ENCODE measurements at places on chromosomes 1 and 21. TPM values are rescaled to one million over a fixed set of nuclear protein-coding genes. Genes with fewer than 3 reads are reported as not detected.

DNA sequence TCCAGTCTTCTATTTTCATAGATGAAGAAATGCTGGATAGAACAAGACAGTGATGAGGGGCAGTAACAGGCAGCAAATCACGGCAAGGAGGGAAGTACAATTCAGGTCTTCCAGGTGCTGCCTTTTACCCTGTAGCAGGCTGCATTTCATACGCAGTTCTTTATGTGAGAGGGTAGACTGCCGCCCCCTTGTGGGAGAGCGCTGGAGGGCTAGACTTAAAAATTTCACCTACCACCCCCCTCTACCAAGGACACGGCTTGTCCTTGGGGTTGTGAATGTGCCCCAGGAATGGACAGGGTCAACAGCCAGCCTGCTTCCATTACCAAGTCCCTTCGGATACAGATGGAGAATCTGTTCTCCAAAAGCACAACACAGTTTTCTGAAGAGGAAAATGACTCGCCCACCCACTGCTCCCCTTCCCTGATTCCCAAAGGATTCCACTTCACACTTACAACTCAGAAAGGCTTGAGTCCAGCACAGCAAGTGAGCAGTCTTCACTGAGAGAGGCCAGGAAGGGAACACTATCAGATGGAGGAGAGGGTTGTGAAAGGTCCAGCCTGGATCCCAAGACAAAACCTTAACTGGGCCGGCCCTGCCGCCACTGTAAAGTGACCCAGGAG is 7.4 kb downstream of the WDR77 start:
- DNase-seq: peak; percentile 54

- no peak for DNase-seq
These were observed 15.5 kb upstream of the FAM78B start for GRCh38 chr1:166182281-166182680.

DNA sequence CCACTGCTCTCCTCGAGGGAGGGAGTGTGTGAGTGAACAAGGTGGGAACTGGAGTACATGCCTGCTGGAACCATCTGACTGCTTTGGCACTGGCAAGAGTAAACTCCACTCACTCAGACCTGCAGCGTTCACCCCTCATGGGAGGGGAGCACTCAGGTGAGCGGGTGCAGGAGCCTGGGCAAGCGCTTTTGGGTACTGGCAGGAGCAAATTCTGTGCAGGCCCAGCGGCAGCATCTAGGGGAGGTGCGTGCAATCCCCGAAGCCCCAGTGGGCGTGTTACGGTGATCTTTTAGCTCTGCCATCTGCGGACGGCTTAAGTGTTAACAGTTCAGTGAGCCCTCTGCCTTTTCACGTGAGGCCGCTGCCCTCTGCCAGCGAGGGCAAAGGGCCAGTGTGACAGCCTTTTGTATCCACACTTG is 127.4 kb downstream of the PATJ start:
- DNase-seq: no peak

GRCh38 chr1:6935361-6935883 is 150.2 kb downstream of the CAMTA1 start:
- DNase-seq: no peak

DNA sequence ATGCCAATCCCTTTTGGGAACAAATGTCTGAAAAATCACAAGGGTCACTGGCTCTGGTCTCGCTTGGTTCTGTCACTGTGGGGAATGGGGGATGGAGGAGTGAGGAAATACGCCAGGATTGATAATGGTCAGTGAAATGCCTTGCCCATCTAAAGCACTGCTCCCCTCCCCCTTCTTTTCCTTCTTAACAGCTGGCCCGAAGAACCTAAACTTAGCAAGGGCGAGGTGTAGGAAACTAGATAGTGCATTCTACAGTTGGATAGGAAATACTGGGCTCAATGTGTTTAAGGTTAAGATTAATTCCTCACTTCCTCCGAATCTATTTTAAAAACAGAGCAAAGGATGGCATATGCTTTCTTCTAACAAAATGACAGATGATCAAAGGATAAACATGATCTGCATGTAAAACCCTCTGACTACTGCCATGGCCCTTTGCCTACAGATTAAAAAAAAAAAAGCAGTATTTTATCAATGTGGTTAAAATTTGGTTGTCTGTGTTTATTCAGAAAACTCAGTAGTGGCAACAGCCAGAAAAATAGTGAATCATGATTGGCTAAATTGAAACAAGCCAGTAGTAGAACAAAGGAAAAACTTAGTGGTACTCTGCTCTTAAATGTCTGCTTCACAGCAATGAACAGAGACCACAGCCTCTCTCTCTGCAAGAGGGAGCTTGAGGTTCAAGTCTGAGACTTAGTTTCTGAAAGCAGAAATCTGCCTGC is 86.1 kb upstream of the VAV3 start:
- no peak for DNase-seq

DNA sequence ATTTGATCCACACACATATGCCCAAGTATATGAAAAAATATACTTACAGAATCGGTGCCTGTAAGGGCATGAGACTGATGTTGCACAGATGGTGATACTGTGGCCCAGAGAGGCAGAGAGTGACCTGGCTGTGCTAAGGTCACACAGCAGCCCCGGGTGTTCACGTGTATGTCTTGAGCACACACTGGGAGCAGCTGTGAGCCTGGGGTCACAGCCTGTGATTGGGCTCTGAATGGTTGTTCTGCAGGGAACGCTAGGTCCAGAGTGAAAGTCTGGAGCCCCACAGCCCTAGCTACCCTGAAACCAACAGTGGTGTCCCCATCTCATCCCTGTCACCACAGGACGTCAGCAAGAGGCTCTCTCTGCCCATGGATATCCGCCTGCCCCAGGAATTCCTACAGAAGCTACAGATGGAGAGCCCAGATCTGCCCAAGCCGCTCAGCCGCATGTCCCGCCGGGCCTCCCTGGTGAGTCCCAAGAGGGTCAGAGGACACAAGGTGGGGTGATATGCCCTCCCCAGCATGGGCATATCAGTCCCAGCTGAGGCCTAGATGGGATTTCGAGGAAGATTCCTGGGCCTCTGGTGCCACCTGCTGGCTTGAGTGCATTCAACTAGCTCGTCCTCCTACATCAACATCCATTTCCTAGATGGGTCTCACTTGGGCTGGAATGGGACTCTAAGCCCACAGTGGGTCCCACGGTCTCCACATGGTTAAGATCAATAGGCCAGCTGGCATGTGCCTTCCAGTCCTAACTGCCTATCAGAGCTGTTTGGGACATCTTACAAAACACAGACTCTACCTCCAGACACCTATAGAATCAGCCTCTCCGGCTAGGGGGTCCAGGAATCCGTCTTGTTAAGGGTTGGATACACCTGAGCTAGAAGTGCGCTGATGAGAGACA is 19.7 kb downstream of the CDK18 start:
- peak; percentile 64 for DNase-seq

DNA sequence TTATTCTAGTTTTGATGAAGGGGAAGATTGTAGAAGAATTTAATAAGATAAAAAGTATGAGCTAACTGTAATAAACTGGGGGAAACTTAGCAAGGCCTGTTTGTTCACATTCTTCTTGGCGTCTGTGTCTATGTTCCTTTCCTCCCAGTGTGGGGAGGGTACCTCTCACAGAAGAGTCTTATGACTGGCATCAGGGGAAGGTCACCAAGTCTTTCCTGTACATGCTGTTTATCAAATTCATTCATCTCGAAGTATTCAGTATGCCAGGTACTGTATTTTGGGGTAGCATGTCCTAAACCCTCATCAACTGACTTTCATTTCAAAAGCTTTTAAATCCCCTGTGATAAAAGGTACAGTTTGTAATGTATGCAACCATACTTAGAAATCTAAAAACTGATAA is 78.4 kb downstream of the HS2ST1 start:
- DNase-seq: no peak

GRCh38 chr1:246497331-246497915 is 9.7 kb downstream of the SMYD3 start:
- no peak for DNase-seq

DNA sequence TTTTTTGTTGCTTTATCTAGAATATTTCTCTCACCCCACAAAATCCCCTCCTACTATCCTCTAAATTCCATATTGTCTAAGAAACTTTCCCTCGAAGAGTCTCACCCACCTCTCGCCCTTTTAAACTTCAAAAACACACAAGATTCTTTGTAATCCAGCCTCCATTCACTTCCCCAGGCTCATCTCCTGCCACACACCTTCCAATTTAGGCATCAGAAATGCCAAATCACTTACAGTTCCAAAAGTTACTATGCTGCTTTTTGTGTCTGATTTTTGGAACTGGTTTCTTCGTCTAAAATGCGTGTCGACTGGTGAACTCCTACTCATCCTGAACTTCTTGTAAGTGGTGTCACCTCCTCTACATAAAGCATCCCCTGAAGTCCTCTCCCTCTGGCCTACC is 482.4 kb upstream of the CAMK1G start:
- DNase-seq: no peak

GRCh38 chr1:15950763-15951295 is 25.1 kb downstream of the ZBTB17 start:
- DNase-seq: peak; percentile 89

- no peak for DNase-seq
These were observed 242.9 kb downstream of the ST6GALNAC3 start for GRCh38 chr1:76317299-76317900.

DNA sequence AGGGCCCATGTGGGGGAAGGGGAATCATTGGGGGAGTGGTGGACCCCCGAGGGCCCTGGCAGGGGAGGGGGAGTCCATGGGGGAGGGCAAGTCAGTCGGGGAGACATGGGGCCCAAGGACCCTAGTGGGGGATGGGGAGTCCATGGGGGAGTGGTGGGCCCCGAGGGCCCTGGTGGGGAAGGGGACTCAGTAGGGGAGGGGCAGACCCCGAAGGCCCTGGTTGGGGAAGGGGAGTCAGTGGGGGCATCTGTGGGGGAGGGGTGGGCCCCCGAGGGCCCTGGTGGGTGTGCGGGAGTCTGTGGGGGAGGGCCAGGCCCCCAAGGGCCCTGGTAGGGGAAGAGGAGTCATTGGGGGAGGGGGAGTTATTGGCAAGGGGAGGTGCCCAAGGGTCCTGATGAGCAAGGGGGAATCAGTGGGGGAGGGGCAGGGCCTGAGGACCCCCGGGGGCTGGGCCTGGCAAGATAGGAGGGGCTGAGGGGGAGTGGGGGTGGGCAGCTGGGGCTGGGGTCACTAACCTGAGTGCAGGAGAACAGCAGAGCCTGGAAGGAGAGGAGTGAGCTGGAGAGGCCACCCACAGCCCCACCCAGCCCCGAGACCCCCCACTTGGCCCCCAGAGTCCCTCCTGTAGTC is 2.1 kb downstream of the MXRA8 start:
- DNase-seq: no peak

GRCh38 chr1:33392206-33392605 is 38.7 kb downstream of the PHC2 start:
- no peak for DNase-seq

DNA sequence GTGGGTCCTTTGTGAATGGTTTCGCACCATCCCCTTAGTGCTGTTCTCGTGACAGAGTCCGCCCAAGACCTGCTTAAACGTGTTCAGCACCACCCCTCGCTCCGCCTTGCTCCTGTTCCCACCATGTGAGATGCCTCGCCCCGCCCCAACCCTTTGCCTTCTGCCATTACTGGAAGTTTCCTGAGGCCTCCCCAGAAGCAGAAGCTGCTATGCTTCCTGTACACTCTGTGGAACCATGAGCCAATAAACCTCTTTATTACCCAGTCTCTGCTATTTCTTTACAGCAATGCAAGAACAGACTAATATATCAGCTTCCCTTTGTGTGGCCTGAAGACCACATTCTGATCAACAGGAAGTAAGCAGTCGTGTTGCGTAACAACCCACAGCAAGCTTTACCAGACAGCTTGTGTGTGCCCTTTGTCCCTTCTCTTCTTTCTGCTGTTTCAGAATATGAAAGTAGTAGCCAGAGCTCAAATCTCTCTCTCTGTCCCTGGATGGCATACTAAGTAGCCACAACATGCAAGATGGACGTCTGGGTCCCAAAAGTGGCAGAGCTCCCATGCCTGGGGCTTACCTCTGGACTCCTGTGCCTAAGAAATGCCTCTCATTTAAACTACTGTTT is 14.1 kb downstream of the HENMT1 start:
- DNase-seq: peak; percentile 71

GRCh38 chr1:97571760-97572159 is 349.1 kb downstream of the DPYD start:
- DNase-seq: no peak

- peak; percentile 56 for DNase-seq
These were observed 26.8 kb downstream of the PTTG1IP start for GRCh38 chr21:44846485-44847260.

GRCh38 chr21:46110499-46111192 is 12.7 kb downstream of the COL6A2 start:
- DNase-seq: no peak

DNA sequence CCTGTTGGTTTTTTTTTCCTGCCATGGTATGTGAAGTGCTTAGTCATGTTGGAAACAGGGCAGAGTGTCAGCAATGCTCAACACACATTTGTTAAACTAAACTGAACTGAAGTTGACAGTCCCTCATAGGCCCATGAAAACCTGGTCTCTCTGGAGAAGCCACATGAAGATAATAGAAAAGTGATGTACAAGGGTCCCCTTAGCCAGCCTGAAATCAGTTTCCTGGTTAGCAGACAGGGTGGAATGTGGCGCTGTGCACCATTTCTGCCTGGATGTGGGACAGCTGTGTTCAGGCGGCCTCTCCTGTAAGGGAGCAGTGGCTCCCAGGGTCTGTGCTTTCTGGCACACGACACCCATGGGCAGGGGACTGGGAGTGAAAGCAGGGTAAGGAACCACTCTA is 9.9 kb upstream of the CHI3L1 start:
- DNase-seq: no peak

GRCh38 chr1:5239911-5240310 is 585.5 kb downstream of the AJAP1 start:
- no peak for DNase-seq

GRCh38 chr1:38258085-38258627 is 211.6 kb upstream of the POU3F1 start:
- no peak for DNase-seq

DNA sequence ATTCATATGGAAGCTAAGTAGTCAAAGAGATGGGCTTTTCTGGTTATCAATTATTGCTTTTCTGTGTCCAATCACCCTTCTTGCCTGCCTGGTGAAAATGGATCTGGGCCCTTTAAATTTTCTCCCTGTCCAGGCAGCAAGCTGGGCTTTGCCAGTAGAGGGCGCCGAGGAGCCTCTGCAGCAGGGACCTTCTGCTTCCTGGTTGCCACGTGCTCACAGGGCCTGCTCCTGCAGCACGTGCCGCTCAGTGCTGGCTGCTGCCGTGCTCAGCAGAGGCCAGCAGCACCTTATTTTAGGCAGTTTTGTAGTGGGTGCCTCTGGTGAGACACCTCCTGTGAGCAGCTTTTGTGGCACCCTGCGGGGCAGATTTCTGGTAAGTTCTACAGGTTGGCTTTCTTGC is 4.0 kb downstream of the ACTL8 start:
- peak; percentile 24 for DNase-seq

GRCh38 chr1:233863901-233864545 is 40.5 kb upstream of the SLC35F3 start:
- DNase-seq: no peak

GRCh38 chr1:8560611-8561544 is 243.0 kb downstream of the SLC45A1 start:
- no peak for DNase-seq

Gene FBXO44
- total RNA-seq: 15.9 TPM

Gene AGMAT
- 25.4 TPM for total RNA-seq

Gene LRRC52
- not detected for total RNA-seq

Gene NR5A2
- 0.08 TPM for total RNA-seq

Gene TAL1
- not detected for total RNA-seq

Gene DAB1
- not detected for total RNA-seq

Gene PLA2G2D
- total RNA-seq: not detected

Gene S100A7
- not detected for total RNA-seq

Data from activated naive CD8-positive, alpha-beta T cell treated with anti-CD3 and anti-CD28 coated beads for 36 hours (primary cell).